ENCODE measurements at places on chromosomes 11 and 22.

DNA sequence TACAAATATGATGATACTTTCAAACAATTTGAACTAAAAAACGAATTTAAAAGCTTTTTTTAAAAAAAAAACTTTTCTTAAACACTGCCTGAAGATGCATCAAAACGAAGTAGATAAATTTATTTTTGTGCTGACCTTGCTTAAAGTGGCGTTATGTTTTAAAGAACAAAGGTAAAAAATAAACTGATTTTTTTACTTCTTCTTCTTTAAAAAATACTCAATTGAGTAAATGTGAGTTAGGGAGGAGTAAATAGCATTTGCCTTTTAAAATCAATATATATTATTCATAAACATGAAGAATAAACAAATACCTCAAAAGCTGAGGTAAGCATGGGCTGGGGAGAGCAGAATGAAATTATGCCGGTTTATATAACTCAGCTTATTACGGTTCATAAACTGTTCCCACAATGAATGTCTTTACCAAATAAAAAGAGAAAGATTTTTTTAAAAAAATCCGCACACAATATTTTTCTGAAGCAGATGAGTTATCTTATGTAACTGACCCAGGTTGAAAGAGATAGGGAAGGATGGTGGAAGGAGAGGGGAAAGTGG, 9.0 kb downstream of the PAX6 start:
- no peak for DNase-seq

GRCh38 chr22:30573594-30574094, 821 bp downstream of the GAL3ST1 start:
- DNase-seq = no peak

DNA sequence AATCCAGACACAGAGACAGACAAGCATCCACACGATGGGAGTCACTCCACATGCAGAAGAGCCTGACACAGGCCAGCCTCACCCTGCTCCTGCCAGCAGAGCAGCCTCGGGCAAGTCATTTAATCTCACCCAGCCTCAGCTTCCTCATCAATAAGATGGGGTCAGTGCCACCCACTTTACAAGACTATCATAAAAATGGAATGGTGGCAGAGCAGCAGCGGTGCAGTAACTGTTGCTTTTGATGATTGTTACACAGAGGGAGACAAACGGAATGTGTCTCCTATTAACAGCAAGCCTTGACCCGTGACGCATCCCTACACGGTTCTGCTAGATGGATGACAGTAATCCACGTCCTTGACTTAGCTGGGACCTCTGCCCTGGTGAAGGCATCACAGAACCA, 26.0 kb upstream of the ARFGAP3 start:
- no peak for DNase-seq

- no peak for DNase-seq
Measured at GRCh38 chr11:111957663-111958444, 20.7 kb downstream of the DIXDC1 start.

DNA sequence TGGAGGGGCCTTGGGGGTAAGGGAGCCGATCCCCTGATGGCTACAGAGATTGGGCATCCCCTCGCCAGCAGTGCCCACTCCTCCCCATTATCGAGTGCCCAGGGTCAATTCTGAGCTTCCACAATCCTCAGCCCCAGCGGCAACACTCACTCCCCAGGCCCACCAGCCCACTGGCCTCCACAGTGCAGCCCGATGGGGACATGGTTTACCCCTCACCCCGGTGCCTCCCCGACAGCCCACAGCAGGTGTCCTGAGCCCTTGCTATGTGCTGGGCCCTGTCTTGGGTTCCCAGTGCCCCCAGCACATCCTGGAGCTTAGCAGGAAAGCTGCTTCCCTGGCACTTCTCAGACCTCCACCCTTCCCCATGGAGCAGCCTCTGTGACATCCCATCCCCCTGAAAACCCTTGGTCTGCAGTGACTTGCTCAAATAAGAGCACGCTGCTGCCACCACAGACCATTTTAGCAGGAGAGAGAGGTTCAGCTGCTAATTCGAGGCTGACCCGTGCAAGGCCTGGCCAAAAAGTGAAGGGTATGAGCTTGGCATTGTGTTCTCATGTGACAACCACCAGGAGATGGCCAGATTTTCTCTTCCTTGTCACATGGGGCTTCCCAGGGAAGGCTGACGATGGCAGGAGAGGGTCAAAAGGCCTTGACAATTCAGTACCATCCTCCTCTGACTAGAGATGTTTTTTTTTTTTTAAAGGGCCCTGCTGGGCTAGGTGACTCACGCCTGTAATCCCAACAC, 23.6 kb downstream of the KCNJ4 start:
- DNase-seq = no peak

- no peak for DNase-seq
Measured at GRCh38 chr11:67287355-67288197, 1.5 kb upstream of the ANKRD13D start.

- DNase-seq = no peak
Measured at GRCh38 chr11:1087279-1087960, 12.7 kb downstream of the MUC2 start.

GRCh38 chr11:94469416-94469815, 24.2 kb downstream of the MRE11 start:
- no peak for DNase-seq

DNA sequence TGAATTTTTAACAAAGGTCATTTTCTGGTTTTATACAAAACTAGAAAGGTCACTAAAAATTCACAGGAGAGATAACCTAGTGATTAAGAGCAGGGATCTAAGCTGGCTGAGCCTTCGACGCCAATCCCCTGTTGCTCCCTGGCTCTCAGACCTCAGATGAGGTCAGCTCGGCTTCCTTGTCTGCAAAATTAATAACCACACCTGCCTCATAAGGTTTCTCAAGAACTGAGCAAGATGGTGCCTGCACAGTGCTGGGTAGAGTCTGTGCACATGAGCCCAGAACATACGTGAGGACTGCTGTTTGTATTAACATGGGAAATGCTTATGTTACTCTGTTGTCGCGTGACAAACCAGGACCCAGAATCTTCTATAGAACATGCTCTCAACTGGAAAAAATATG, 24.4 kb upstream of the CD5 start:
- DNase-seq = no peak

DNA sequence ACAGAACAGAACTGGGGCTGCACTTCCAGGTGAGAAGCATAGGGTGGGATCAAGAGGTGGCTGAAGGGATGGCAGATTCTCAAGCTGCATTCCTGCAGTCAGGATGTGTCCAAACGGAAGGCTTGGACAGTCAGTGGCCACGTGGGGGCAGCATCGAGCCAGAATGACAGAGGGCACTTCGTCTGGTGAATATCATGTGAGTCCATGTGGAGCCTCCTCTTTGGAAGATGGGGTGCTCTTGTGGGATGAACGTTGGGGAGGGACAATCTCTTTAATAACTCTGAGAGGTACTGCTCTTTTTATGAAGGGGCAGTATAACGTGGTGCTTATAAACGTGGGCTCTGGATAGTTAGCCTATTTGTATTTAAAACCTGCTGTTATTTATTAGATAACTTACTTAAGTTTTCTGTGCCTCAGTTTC, 154.9 kb upstream of the NAV2 start:
- peak; percentile 8 for DNase-seq

- no peak for DNase-seq
Measured at GRCh38 chr11:132540581-132540980, 991.7 kb downstream of the OPCML start.

DNA sequence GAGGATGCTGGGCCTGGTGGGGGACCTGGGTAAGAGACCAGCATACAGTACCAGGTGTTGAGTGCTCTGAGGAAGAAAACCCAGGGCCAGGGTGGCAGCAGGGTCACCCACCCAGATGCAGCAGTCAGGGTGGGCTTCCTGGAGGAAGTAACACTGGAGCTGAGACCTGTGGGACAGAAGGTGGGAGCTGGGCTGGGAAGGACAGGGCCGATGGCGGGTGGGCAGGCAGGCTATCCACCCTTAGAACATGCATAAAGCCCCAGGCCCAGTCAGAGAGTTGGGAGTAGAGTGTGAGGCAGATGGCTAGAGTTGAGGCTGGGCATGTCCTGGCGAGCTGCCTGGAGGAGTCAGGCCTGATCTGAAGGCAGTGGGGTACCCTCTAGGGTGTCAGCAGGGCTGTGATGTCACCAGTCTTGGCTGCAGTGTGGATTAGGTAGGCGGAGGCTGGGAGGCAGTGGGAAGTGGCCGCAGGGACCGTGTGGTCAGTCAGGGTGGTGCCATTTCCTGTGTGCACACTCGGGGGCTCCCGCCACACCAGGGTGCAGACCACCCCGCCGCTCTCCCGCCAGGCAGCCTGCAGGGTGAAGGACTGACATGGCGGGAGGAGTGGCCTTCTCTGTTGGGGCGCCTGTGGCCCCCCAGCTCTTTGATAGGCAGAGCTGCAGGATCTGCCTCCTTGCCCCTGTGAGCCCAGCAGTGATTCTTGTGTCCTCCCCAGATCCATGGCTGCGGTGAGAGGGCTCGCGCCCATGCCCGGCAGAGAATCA, 35.3 kb downstream of the IGHMBP2 start:
- DNase-seq = no peak

All from stimulated activated CD8-positive, alpha-beta memory T cell treated with anti-CD3 and anti-CD28 coated beads, Interleukin-7, amount 100 ng/mL, for 1 hour (primary cell).